ENCODE measurements at places on chromosomes 1 and 21.
A peak's percentile ranks its signal among the peaks of the same experiment; 100 is the strongest.

- DNase-seq: peak; percentile 37
These were observed 147.5 kb downstream of the TSEN15 start for GRCh38 chr1:184199036-184199435.

DNA sequence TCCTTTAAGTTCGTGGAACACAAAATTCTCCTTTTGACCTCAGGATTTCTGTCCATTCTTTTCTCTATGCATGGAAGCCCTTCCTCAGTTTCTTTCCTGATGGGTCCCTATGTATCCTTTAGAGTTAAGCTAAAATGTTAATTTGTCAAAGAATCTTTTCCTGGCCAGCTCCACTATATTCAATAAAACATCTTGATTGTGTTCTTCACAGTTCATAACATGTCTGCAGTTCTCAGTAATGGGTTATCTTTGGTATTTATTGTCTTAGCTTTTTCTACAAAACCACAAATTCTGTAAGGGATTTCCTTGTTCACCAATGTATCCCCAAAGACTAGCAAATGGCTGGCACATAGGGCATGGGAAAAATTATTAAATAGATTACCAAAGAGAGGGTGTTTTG is 998.5 kb downstream of the ADGRL2 start:
- no peak for DNase-seq

- no peak for DNase-seq
These were observed 36.9 kb upstream of the FNBP1L start for GRCh38 chr1:93411000-93411399.

DNA sequence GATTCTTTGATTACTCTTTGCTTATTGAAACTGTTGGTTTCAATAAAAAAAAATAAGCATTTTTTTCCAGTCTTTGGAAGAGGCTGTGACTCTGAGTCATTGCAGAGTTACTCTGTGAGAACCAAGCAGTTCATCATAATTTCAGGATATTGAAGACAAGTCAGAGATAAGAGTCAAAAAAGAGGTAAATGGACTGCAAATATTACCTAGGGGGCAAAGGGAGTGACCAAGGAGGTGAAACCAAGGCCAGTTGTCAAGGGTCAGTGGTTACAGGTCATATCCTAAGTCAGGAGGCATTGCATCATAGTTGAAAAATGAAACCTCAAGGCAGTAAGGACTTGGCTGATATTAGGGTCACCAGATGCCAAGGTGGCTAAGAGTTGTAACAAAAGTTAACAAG is 597.1 kb upstream of the USP24 start:
- peak; percentile 43 for DNase-seq

GRCh38 chr1:111891566-111891965 is 97.9 kb downstream of the KCND3 start:
- DNase-seq: no peak

DNA sequence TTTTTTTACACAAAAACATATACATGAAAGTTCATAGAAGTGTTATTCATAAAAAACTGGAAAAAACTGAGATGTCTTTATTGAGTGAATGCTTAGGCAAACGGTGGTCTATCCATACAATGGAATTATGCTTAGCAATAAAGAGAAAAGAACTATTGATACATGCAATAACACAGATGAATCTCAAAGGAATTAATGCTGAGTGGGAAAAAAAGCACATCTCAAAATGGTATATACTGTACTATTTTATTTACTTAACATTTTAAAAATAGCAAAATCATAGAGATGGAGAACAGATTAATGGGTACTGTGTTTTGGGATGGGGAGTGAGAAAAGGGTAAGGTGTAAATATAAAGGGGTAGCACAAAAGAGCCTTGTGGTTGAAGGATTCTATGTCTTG is 29.8 kb downstream of the METTL18 start:
- no peak for DNase-seq

DNA sequence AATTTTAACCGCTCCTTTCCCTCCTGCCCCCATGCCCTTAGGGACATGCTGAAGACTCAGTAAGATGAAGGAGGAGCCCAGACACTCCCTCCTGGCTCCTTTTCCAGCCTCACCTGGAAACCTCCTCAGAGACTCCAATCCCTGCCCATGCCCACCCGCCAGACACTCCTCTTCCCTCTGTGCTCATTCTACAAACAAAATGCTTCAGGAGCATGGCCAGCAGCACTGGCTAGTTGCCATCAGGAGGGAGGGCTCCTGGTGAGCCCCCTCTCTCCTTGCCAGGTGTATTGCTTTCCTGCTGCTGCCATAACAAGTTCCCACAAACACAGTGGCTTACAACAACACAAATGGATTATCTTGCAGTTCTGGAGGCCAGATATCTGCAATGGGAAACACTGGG is 126.1 kb downstream of the PSMG1 start:
- DNase-seq: no peak

DNA sequence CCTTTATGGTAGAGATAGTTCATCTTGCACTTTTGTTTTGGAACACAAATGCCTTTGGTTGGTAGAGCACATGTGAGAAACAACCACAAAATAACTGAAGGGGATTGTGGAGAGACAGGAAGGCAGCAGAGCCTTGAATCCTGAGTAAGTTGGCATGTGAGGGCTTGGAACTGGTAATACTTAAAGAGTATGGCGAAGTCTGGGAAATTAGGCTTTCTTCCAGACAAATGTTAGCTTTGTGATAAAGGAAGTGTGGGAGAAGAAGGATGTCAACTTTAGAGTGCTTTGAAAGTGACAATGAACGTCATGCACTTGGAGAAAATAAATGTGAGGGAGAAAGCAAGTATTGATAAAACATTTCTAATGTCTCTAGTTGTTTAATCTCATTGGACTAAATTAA is 476.3 kb upstream of the ZRANB2 start:
- DNase-seq: no peak

DNA sequence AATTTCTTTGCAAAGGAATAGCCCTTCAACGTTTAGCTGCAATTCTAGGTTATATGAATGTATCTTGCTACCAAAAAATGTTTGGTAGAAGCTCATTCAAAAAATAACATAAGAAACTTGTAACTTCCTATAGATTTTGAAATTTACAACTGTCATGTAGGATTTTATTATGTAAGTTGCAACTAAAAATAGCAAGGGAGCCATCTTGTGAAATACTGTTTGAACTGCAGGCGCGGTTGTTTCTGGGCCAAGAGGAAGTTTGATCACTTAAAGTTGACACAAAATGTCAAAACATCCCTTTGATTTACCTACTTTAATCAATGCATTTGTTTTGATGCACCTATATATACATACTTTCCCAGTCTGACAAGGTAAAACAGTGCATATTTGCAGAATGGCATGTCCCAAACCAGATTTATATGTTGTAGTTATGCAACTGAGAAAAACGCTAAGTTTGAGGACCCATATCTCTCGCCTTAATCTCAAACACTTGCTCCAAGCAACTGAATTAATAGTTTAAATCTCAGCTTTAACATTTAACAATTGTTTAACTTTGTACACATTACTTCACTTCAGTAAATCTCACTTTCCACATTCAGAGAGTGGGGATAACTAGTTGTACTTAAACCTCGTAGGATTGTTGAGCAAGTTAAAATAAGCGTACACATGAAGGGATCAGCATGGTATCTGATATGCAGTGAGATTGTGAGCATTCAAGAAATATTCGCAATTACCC is 63.9 kb downstream of the KCNK2 start:
- peak; percentile 57 for DNase-seq

- peak; percentile 44 for DNase-seq
These were observed at the start of gene PKP1 for GRCh38 chr1:201282931-201283829. Gene PKP1 (plus strand): TSS chr1:201283506. CDS start chr1:201283703, 197 bp downstream.

DNA sequence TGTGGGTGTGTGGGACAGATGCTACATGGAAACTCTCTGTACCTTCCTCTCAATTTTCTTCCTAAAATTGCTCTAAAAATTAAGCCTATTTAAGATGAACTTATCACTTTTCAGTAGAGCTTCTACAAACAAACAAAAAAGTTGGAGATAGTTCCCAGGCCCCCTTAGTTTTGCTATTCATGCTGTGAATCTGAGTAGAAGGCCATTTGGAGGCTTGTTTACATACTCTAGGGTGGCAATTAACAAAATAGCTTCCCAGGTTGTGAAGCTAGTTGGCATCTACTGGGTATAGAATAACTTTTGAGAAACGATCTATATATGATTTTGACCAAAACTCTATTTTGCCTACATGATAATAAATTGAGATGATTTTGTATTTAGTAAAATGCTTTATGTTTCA is 541.4 kb upstream of the B3GALT2 start:
- no peak for DNase-seq

GRCh38 chr1:59482986-59483385 is 186.1 kb downstream of the FGGY start:
- DNase-seq: no peak

- peak; percentile 73 for DNase-seq
These were observed 516 bp downstream of the RCOR3 start for GRCh38 chr1:211259638-211260126.

GRCh38 chr1:153466908-153467307 is 6.5 kb upstream of the S100A7 start:
- peak; percentile 65 for DNase-seq

- DNase-seq: no peak
These were observed 1.1 kb upstream of the COL6A2 start for GRCh38 chr21:46096596-46097335.

GRCh38 chr1:9588551-9589143 is at the start of gene TMEM201:
Gene TMEM201 (plus strand): TSS chr1:9588911. CDS start chr1:9588931, 20 bp downstream.
- DNase-seq: peak; percentile 92

GRCh38 chr1:70836456-70836855 is 211.2 kb downstream of the PTGER3 start:
- DNase-seq: no peak

DNA sequence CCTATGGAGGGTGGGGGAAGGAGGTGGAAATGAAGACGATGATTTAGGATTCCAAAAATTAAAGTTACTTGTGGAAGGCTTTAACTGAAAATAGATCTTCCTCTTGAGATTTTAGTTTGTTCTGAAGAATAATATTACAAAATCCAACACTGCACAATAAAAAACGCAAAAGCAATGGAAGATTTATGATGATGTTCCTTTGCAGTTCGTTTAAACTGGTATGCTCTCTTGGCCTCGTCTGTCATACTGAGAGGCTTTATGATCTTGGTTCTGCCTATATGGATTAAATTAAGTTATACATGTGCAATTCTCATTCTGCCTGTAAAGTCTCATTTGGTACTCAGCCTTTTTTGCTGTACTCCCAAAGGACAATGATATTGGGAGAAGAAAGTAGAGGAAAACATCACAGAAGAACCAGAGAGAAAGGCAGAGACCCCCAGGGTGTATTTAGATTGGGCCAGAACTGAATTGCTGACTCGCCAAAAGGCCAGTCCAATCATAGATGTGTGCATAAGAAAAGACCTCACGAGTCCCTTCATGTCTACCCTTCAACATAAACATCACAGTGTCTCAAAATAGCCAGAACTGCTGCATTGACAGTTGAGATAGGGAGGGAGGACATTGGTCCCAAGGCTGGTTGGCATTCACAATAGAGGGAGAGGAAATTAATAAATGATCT is 188.6 kb downstream of the GREM2 start:
- no peak for DNase-seq

GRCh38 chr1:232169436-232169835 is 460.5 kb downstream of the SIPA1L2 start:
- DNase-seq: no peak

DNA sequence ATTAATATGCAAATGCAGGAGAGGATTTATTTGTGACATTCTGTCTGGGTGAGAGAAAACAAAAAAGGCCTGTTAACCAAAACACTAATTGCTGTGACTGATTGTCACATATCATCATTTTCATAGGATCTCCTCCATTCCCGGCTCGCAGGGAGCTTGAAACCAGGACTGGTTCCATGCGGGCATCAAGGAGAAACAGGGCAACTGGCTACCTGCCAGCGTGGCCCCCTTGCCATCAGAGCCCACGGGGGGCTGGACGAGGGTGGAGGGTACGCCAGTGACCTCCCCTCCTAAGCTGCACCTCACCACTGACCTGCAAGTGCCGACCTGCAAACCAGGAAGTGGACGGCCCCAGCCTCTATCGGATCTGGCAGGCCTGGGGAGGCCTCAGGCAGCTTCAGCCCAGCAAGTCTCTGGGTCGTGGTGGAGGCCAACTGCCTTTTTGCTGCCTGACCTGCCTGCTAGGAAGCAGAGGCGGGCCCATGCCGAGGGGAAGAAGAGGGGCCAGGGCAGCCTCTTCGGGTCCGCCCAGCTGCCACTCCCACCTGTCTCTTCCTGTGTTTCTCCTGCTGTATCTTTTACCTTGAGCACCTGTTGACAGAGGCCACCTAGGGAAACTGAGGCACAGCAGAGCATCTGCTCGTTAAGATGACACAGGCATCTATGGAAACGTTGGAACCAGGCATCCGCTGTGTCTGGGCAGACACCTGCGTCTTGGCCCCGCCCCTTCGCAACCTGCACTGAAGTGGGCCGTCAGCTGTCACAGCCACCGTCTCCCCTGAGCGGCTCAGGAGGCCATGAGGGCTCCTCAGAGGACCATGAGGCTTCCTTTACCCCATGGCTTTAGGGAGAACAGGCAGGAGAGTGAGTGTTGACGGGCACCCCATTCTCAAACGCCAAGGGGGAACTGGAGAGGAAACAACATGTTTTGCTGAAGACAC is 74.8 kb downstream of the CASZ1 start:
- DNase-seq: no peak

Data from fibroblast of skin of right biceps (primary cell).